ENCODE measurements at places on chromosomes 16 and 17.

GRCh38 chr17:10754861-10755591 lies 25.2 kb upstream of the TMEM220 start:
- peak; percentile 94 for DNase-seq

GRCh38 chr17:68766640-68767039 lies 165.5 kb upstream of the FAM20A start:
- DNase-seq = no peak

- no peak for DNase-seq
These were observed 3.4 kb downstream of the NECAB2 start for GRCh38 chr16:83971165-83972130.

- peak; percentile 73 for DNase-seq
These were observed 39.1 kb downstream of the PSME3IP1 start for GRCh38 chr16:57146735-57147134.

DNA sequence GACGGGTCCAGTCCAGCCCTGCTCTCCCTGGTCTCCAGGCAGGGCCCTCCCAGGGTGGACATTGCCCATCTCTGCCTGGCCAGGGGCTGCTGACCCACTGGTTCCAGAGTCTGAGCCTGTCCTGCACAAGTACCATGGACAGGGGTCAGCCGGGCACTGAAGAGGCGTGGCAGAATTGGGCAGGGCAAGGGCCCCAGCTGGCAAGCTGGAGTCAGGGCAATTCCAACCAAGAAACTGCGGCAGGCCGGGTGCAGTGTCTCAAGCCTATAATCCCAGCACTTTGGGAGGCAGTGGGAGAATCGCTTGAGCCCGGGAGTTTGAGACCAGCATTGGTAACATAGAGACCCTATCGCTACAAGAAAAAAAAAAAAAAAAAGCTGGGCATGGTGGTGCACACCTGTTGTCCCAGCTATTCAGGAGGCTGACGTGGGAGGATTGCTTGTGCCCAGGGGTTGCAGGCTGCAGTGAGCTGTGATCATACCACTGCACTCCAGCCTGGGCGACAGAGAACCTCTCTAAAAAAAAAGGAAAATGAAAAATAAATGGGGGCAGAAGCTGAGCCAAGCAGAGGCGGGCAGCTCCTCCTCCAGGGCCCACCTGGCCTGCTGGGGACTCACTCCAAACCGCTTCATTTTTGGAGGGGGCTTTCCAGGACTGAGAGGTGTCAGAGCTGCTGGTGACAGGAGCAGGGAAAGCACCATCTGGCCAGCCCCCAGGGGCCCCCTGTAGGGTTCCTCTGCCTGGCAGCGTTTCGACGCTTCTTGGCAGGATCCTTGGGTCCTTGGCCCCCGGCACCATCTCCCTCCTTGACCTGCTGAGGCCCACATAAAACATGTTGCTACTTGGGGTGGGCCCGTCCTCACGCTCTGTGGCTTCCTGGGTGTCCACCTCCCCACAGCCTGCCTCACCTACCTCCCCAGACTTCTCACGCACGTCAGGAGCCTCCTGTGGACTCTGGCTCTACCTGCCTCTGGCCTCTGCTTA lies 2.9 kb upstream of the MAFG start:
- DNase-seq = no peak

GRCh38 chr17:58052945-58053715 lies 30.1 kb upstream of the DYNLL2 start:
- DNase-seq = no peak

- DNase-seq = no peak
These were observed 7.6 kb downstream of the RHBDF2 start for GRCh38 chr17:76493505-76494167.

DNA sequence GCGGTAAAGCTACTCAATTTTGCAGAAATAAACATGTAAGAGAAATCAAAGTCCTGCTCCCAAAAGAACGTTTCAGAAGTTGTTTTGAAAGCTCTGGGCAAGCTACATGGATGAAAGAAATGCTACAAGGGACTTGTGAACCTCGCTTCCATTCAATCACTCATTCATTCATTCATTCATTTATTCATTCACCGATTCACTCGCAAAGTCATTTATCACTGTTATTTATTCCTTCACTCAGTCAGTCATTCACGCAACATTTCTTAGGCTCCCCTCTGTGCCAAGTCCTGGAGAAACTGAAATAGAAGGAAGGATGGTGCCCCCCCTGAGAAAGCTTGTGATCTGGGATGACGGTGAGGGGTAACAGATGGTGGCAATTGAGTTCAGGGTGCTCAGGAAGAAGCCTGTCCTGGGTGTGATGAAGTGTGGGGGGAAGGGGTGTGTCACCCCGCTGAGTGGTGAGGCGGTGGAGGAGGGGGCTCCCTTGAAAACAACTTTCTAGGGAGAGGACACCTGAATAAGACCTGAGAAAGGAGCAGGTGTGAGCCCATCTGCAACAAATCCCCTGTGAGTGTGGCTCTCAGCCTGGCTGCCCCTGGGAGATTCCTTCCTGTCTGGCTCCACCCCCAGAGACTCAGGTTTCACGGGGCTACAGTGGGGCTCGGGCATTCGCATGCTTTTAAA lies 36.3 kb upstream of the PRSS54 start:
- DNase-seq = peak; percentile 74

DNA sequence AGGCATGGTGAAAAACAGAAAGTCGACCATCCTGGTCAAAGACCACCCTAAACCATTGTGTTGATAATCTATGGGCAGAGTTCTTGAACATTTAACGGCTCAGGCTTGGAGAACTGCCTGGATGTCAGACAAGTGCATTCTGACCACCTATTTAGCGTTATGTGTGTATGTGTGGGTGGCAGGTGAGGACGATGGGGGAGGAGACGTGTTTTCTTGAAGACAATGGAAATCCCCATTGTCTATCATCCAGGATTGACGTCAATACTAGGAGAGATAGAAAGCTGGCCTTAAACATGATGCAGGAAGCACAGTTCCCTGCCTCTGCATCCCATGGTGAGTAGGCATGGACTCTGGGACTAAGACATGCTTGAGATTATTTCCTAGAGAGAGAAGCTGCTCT lies 157.4 kb upstream of the MAF start:
- DNase-seq = no peak

DNA sequence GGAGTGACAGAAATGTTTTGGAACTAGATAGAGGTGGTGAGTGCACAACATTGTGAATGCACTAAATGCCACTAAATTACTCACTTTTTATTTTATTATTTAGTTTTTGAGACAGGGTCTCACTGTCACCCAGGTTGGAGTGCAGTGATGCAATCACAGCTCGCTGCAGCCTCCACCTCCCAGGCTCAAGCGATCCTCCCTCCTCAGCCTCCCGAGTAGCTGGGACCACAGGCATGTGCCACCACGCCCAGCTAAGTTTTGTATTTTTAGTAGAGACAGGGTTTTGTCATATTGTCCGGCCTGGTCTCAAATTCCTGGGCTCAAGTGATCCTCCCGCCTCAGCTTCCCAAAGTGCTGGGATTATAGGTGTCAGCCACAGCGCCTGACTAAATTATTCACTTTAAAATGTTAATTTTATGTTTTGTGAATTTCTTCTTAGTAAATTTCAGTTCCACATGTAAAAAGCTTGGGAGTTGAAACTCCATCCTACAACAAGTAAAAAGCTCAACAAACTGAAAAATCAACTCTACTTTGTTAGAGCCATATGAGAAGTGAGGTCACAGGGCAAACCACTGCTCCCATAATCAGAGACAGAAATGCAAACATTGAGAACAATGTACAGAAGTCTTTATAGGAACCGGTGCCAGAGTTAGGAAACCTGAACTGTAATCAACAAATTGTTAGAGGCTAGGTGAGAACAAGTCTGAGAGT lies 13.8 kb upstream of the SLC5A10 start:
- no peak for DNase-seq
